WTC11 (cell line): ENCODE measurements at places on chromosomes 7 and 10. TPM values are rescaled to one million over a fixed set of nuclear protein-coding genes. Genes with fewer than 3 reads are reported as not detected.

GRCh38 chr7:151131224-151131591, 36.3 kb downstream of the GBX1 start:
- H3K4me1 ChIP-seq: 0 out of 2 replicates have a peak, but pooled peaks cover 9% of the 10 kb centered on the region
- no peak overlapping the region for H3K27ac ChIP-seq
- peaks cover 29% of the 10 kb centered on the region for H3K36me3 ChIP-seq
- H3K4me3 ChIP-seq: no peak overlapping the region

DNA sequence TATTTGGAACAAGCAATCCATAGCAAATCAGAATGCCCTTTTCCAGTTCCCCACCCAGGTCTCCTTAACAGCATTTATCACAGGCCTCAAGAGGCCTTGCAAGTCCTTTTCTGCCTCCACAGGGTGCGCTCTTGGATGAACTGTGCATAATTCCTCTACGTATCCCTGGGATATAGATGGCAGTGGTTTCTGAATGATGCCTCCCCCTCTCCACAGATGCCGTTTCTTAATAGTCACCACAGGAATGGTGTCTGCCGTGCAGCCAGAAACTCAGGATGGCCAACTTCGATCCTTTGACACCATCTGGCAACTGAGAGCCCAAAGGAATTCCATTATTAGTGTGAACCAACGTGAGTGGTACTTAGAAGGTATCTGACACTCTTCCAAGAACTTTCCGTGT, 43.1 kb downstream of the JAZF1 start:
- H3K4me1 ChIP-seq: peaks cover 30% of the 10 kb centered on the region
- H3K36me3 ChIP-seq: no peaks in the 10 kb centered on the region
- DNase-seq: no peak

DNA sequence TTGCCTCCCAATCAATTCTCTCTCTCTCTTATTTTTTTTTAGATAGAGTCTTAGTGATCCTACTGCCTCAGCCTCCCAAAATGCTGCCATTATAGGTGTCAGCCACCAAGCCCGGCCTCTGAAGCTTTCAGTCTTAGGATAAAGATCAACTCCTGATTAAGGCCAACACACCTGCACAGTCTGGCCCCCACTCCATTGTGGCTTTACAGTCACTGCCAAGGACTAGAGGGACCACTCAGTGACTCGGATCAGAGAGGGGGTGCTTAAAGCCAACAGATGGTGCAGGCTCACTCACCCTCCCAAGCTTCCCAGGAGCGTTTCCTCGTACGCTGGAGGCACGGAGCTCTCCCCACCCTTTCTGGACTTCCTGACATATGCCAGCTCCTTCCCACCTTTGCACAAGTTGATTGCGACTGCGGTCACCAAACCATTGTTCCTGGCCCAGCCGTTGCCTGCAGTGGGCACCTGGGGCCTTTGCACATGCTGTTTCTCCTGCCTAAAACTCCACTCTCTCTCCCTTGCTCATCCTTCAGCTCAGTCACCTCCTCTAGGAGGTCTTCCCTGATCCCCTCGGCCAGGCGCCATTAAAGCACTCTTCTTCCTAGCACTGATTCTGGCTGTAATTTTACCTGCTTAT, 1.7 kb upstream of the CDH23 start:
- no peaks in the 10 kb centered on the region for H3K36me3 ChIP-seq
- no peak for DNase-seq
- peaks cover 55% of the 10 kb centered on the region for H3K27me3 ChIP-seq

- H3K27ac ChIP-seq: no peak overlapping the region
- H3K36me3 ChIP-seq: no peaks in the 10 kb centered on the region
- no peak overlapping the region for H3K4me3 ChIP-seq
Observed at GRCh38 chr7:32660936-32661335, 165.6 kb downstream of the AVL9 start.

DNA sequence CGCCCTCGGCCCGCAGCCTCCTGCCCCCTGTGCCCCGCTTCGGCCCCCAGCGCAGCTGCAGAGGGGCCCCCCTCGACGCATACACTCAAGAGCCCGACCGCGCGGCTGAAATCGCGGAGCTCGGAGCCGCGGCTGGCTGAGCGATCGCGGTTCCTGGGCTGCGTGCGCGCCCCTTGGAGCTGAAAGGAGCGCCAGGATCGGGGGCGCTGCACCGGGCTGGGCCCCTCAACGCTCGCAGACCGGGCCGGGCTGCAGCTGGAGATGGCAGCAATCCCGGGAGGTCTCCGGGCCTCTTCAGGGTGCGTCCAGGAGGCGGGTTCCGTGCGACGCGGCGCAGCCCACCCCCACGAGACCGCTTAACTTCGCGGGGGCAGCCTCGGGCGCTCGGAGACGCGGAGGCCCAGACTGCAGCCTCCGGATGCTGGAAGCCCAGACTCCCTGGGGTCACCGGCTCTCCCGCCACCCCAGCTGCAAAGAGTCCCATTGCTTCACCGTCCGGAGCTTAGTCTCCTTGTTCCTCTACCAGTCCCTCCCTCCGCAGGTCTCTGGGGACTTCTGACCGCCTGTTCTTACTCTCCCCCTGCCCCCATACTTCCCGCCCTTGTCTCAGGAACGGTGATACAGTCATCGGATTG, 73.0 kb upstream of the LRRC4 start:
- peaks cover 56% of the 10 kb centered on the region for H3K27me3 ChIP-seq
- no peak overlapping the region for H3K27ac ChIP-seq
- H3K4me1 ChIP-seq: peaks cover 15% of the 10 kb centered on the region
- no peaks in the 10 kb centered on the region for H3K36me3 ChIP-seq
- peak; percentile 40 for DNase-seq

GRCh38 chr10:88642963-88643362, 21.3 kb upstream of the LIPF start:
- H3K27me3 ChIP-seq: peaks cover 7% of the 10 kb centered on the region; the same call in 1 of the 2 replicates
- H3K36me3 ChIP-seq: no peaks in the 10 kb centered on the region
- H3K4me3 ChIP-seq: no peak overlapping the region
- H3K27ac ChIP-seq: no peak overlapping the region

- peak within 1 kb of the TSS; percentile 82 for H3K4me3 ChIP-seq
- H3K27ac ChIP-seq: no peak within 1 kb of the TSS
- H3K4me1 ChIP-seq: peaks cover 17% of the 10 kb centered on the region
- no peaks in the 10 kb centered on the region for H3K36me3 ChIP-seq
- peaks cover 69% of the 10 kb centered on the region for H3K27me3 ChIP-seq
Observed at GRCh38 chr10:45373576-45374349, at the start of gene ALOX5. Gene ALOX5, plus strand, starts transcription at chr10:45374216. Its CDS starts 64 bp downstream, at chr10:45374280.

CALML3 gene
- not detected in 3 replicates for total RNA-seq

NXPH1 gene
- total RNA-seq: 0.14 to 0.59 TPM (median 0.27 TPM) in 3 replicates
